Activated CD8-positive, alpha-beta T cell treated with anti-CD3 and anti-CD28 coated beads, Interleukin-2, amount 10 ng/mL, durations not matched to agents 7 days and 5 days (primary cell): ENCODE measurements at places on chromosomes 1 and 21.

- DNase-seq = no peak
These were observed 70.4 kb downstream of the DIRAS3 start for GRCh38 chr1:67980028-67980427.

DNA sequence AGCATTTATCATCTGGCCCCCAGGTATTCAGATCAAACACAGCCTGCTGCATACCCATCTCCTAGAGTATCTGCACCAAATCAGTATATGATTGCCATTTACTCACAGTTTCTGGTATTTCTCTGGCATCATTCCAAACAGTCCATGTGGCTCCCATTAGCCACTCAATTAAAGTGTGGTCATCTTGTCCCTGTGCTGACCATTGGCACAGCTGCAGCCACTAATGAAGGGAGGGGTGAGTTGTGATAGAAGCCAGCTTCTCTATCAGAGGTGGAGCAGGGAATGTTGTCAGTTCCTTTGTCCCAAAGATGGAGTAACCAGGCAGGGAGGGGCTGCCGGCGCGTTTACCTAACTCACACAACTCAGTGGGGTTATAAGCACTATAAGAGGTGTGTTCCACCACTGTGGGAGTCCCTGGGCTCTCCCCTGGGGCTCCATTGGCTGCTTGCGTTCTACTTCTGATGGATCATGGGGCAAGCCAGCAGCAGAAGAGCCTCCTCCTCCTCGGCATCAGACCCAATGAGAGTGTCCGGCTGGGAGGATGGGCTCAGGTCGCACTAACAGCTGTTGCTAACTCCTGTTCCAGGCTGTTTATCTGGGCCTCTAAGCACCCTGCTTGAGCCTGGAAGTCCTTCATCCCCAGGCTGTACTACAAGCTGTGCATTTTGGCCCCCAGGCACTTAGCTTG lies 108.6 kb downstream of the GDAP2 start:
- DNase-seq = no peak

- DNase-seq = peak; percentile 67
These were observed 7.4 kb downstream of the SEMA4A start for GRCh38 chr1:156160743-156161171.

GRCh38 chr1:2585318-2586092 lies 1.1 kb upstream of the PRXL2B start:
- peak; percentile 83 for DNase-seq

DNA sequence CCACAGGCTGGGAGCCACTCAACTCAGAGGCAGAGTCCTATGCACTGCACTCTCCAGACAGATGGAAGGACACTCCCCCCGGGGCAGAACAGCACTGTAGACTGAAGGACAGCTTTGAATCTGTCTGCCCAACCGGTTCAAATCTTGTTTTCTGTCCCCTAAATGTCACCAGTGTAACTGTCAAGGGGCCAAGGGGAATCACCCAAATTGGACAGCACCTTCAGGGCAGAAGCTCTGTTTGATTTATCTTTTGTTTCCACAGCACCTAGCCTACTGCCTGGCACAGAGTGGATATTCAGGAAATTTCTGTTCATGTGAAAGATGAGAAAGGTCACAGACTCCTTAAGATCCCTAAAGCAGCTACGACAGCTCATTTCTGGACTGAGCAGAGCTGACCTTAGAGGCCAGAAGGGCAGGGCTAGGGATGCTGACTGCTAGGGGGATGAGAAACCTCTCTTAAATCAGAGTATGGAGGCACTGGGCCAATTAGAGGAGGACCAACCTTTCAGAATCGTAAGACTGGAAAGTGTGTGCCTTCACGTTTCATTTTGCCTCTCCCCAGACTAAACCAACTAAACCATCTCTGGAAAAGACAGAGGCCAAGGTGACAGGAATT lies 41.0 kb downstream of the ITPKB start:
- no peak for DNase-seq

- peak; percentile 67 for DNase-seq
These were observed 56.5 kb downstream of the GALNT2 start for GRCh38 chr1:230123280-230124185.

GRCh38 chr1:83583351-83584014 lies 415.4 kb downstream of the TTLL7 start:
- peak; percentile 48 for DNase-seq

- peak; percentile 32 for DNase-seq
These were observed 12.7 kb upstream of the AIM2 start for GRCh38 chr1:159089184-159089791.

- DNase-seq = no peak
These were observed 299.7 kb downstream of the HMCN1 start for GRCh38 chr1:186033847-186034271.

DNA sequence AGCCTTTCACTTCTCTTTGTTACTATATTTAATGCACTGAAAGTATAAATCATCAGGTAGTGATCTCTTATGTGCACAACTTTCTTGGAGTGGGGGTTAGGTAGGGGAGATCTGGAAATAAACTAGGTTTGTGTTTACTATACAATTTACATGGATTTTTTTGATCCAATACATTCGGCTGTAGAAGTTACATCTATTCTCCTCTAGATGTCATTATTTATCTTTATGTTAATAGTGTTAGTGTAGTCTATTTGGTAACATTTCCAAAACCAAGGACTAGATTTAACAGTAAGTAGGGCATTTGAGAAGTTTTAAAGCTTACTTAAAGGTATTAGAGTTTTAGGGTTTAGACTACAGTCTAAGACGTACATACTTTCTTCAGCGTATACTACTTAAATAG lies 5.4 kb downstream of the VPS45 start:
- DNase-seq = no peak

GRCh38 chr1:60271041-60271440 lies 197.5 kb upstream of the C1orf87 start:
- no peak for DNase-seq

GRCh38 chr1:192561301-192561700 lies 14.3 kb upstream of the RGS1 start:
- DNase-seq = no peak

GRCh38 chr1:186623551-186623950 lies 56.7 kb downstream of the PTGS2 start:
- no peak for DNase-seq

DNA sequence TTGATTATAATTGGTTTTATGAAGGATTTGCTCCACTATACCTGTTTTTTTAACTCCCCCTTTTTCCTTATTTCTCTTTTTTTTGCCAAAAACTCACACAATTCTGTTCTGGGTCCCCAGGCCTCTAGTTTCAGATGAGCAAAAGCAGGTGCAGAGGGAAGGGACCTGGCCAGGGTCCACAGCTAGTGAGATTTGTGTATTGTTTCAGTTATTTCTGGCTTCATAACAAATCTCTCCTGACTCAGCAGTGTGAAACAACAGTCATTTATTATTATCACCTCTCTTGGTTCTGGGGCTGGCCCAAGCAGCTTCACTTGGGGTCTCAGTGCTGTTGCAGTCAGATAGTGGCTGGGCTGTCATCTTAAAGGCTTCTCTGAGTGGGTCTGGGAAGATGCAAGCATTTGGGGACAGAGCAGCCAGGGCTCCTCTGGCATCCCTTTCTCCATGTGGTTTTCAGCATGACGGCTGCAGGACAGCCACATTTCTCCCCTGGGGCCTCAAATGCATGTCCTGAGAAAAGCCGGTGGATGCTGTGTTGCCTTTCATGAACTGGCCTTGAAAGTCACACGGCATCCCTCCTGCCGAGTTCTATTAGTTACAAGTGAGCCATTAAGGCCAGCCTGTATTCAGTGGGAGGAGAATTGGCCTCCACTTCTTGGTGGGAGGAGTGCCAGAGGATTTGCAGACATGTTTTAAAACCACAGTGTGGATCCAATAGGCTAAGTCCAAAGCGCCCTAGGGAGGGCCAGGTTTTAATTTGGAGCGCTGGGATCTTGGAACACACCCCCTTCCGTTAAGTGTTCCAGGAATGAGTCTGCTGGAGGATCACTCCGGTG lies 137.1 kb downstream of the CAMTA1 start:
- no peak for DNase-seq

DNA sequence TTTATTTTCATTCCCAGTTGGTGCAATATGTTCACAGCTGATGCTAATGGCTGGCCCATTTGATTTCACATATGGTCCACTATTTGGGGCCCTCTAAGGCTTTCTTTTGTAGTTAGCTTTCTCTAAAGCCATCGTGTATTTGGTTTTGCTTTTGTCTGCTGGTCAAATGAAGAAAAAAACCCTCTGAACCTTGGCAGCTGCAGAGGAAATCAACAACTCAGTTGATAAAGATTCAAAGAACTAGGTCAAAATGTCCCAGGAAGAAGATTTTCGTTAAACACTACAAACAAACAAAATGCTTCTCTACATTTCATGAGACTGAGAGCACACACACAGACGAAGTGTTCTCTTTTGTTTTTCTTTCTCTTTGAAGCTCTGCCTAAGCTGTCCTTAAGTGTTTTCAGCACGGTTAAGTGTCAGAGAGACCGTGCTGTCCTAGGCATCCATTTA lies 655.0 kb downstream of the RWDD3 start:
- no peak for DNase-seq

DNA sequence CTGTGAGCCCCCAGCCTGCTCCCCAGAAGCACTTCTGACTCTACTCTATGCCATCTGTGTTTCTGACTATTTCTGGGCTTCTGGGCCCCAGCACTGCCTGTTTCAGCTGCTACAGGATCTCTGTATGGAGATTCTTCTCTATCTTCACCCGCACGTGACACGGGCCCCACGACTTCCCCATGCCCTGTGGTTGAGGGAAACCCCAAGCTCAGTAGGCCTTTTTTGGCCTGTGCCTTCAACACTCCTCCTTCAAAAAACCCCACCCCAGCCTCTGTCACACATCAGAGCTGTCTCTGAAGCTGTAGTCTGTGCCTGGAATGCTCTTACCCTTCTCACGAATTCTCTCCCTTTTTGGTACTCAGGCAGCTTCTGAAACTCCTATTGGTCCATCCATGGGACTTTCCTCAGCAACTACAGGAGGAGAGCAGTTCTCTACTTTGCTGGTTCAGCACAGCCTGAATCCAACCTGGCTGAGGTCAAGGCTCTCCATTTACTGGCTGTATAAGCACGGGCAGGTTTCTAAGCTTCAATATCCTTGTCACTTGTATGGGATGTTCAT lies 2.0 kb upstream of the NID1 start:
- DNase-seq = peak; percentile 72

- no peak for DNase-seq
These were observed 45.5 kb downstream of the DHRS3 start for GRCh38 chr1:12572522-12572921.

DNA sequence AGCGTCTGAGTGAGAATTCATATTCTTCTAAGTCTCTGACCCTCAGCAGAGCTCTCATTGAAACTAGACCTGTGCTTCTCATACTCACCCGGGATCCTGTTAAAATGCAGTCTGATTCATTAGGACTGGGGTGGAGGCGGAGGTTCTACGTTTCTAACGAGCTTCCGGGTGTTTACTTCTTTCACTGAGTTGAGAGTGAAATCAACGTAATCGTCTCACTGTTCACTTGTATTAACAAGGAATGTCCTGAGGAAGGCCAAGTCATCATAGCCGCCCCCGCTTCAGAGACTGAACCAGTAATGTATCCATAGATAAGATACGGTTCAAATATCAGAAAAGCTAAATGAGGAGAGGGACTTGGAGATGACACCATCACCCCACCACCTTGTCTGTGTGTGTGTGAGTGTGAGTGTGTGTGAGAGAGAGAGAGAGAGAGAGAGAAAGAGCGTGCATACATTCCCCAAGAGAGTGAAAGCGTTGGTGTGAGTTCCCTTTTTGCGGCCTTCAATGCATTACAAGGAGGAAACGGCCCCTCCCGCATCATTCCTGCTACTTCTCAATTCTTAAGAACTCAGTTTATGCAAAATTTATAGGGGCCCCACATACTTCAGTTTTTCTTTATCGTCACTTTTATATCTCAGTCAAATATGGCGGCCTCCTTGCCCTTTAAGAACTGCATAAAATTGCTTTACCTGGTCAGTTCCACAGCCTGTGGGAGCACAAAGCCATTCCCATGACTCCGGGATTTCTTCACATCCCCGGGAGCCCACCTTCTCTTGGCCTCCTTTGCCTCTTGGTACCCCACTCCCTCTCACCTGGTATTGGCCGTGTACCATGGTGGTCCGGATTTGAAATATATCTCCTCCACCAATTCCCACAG lies 19.8 kb downstream of the KMO start:
- DNase-seq = peak; percentile 35

- DNase-seq = no peak
These were observed 1.9 kb downstream of the ARHGEF11 start for GRCh38 chr1:157043685-157044084.

DNA sequence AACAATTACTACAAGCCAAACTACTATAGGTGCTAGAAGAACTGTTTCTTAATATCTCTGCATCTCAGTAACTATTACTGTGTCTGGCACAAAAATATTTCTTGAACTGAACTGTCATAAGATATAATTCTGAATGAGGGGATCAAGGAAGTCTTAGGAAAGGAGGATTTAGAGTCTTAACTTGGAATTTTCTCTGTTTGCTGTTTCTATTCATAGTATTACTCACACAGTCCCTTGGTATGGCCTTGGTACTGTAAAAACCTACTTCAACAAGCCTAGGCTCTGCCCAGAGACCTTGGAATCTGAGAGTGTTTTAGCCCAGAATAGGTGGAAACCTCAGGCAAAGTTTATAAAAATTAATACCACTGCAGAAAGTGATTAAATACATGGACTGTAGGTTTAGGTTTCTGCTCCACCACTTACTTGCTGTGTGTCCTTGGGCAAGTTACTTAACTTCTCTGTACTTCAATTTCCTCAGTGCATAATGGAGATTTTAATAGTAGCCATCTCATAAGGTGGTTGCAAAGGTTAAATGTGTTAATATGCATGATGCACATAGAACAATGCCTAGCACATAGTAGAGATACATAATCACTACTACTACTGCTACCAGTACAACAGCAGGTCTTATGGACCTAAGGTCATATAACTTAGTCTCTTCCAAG lies 87.4 kb upstream of the NFIA start:
- no peak for DNase-seq

GRCh38 chr1:15028102-15028501 lies 125.4 kb upstream of the TMEM51 start:
- DNase-seq = no peak

DNA sequence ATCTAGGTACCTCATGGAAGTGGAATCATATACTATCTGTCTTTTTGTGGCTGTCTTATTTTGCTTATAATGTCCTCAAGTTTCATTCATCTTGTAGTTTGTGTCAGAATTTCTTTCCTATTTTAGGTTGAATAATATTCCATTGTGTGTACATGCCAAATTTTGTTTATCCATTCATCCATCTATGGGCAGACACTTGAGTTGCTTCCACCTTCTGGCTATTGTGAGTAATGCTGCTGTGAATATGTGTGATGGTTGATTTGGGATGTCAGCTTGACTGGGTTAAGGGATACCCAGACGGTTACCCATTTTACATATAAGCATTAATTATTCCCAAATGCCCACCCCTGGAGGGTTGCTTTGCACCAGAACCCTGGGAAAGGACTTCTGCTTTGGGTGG lies 477.5 kb downstream of the PTPRU start:
- DNase-seq = no peak
